ENCODE measurements at places on chromosomes 5 and 9.
A peak's percentile ranks its signal among the peaks of the same experiment; 100 is the strongest.

DNA sequence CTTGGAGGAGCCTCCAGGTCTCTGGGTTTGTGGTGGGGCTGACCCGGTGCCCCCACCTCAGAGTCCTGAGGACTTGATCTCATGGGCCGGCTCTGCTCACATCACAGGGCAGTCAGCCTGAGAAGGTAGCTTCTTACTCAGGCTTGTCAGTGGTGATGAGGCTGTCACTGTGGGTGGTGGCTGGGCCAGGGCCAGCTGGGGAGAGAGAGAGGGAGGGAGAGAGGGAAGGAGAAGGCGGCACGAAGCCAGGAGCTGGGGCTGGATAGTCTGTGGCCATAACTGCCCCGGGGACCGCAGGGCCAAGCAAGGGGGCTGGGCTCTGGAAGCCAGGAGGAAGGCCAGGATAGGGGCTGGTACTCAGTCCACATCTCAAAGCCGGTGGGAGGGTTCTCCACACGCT is 6.5 kb downstream of the NTNG2 start:
- DNase-seq = no peak

DNA sequence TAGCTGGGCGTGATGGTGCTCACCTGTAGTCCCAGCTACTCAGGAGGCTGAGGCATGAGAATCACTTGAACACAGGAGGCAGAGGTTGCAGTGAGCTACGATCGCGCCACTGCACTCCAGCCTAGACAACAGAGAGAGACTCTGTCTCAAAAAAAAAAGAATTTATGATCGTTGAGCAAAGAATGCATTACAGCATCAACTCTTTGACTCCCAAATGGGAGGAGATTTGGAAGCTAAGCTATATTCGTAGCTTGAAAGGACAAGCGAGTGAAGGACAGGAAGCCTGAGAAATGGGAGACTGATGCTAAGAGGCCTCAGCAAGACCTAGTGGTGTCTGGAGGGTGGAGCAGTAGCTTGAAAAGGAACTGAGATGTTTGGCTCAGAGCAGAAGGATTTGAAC is 10.3 kb upstream of the CCIN start:
- no peak for DNase-seq

GRCh38 chr5:123549256-123549904 is 37.4 kb downstream of the CSNK1G3 start:
- DNase-seq = peak; percentile 64

DNA sequence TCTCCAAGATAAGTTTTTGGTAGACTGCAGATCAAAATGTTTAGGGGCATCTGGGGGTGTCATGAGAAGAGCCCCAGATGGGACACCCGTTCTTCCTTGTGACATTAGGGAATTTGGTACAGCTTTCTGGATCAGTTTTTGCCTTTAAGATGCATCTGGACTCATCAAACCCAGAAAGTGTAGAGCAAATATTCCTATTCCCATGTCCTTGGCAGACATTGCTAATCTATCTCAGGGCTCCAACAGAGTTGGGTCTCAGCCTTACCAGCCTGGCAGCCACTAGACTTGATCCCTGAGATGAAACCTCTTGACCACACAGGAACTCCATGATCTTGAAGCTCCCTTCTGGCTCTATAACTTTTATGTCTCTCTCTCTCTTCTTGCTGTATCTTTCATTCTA is 35.6 kb downstream of the ERGIC1 start:
- no peak for DNase-seq

DNA sequence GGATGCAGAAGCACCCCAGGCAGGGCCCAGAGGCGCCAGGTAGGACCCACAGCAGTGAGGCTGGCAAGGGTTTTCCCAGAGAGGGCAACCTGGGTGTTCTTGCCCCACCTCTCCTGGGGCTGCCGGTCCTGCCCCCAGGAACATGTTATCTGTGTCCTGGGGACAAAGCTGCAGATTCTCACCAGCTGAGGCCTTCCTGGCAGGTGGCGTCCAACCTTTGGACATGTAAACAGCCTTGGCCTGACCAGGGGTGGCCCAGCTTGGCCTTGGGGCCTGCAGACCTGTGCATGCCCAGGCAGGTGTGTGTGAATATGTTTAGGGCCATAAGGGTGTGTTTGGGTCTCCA is 101.8 kb upstream of the LARP1 start:
- DNase-seq = no peak

- no peak for DNase-seq
Observed at GRCh38 chr5:89036166-89036565, 153.2 kb upstream of the MEF2C start.

Measured in T-cell (primary cell).